NCI-H2029 (cell line): ENCODE measurements at places on chromosomes 12 and 14.

DNA sequence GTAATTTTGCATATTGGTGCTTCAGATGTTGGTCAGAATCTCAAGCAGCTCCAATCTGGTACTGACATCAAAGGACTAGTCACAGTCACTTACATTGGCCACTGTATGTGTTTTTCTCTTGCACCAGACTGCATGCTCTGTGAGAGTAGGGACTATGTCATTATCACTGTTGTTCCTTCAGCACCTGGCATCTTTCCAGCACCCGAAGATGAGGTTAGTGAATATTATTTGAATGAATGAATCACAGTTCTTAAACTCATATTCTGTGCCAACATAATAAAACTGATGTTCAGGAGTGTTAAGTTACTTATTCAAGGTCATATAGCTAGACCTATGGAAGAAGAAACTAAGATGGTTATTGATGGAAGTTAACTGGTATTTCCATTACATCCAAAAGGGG lies 204.5 kb upstream of the TBX3 start:
- peak; percentile 21 for DNase-seq

GRCh38 chr12:85725991-85726390 lies 110.2 kb downstream of the RASSF9 start:
- no peak for DNase-seq

DNA sequence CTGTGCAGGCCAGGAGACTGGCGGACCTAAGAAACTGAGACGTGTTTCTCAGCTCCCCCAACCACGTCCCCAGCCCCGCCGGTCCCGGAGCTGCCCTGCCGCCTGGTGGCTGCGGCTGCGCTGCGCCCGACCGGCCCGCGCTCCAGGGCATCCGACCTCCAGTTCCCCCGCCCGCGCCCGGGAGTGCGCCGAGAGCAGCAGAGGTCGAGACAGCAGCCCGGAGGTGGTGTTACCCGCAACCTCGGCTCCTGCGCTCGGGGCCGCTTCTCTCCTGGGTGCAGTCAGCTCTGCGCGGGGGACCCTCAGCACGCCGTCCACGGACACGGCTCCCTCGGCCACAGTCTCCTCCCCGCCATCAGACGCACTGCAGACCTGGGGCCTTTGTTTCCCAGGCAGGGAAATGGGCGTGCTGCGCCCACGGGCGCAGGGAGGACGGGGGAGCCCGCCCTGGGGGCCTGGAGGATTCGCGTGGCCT lies 21.6 kb upstream of the GPR132 start:
- DNase-seq, result no peak

GRCh38 chr14:67984274-67984673 lies 164.7 kb downstream of the RAD51B start:
- no peak for DNase-seq

GRCh38 chr12:71438670-71439361 lies 782 bp upstream of the LGR5 start:
- no peak for DNase-seq

- DNase-seq, result no peak
Measured at GRCh38 chr14:72986214-72986613, 40.7 kb downstream of the ZFYVE1 start.

DNA sequence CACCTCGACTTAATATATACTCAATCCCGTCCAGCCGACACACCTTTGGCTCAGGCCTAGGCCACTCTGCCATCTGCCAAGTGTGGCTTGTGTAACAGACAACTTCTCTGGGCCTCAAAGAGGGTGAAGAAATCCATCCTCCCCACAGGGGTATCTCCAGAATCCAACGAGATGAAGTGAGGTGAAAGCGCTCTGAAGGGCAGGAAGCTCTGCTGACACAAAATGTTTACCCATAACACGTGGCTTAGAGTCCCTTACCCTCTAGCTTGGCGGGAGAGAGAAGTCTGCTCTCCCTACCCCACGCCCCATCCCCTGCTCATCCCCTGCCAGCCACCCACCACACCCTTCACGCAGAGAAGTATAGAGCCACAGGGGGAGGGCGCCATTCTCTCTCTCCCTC lies 13.0 kb downstream of the ZBTB39 start:
- DNase-seq, result no peak

DNA sequence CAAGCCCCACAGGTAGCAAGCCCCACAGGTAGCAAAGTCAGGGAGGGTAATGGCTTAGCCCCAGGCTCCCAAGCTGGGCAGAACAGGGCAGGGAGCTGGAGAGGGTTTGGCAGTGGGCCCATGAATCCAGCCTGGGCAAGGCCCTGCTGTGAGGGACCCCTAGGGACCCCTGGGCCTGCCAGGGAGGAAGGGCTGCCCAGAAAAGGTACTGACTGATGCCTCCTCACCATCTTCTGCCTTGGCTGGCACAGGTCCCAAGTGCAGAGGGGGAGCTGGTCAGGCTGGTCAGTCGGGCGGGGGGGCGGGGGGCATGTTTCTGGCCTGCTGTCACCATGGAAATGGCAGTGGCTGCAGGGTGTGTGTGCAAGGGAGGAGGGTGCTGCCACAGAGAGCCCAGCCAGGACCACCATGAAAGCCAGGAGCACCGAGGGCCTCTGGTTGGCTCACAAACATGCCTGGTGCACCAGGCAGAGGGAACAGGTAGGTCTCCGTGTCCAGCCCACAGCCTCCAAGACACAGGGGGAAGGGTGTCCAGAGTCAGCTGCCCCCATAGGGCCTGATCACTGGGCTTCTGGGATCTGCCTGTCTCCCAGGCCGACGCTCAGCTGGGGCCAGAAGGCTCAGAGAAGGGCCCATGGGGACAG lies 1.5 kb upstream of the CRIP2 start:
- no peak for DNase-seq

- DNase-seq, result no peak
Measured at GRCh38 chr14:101103321-101103901, 199.9 kb upstream of the RTL1 start.

DNA sequence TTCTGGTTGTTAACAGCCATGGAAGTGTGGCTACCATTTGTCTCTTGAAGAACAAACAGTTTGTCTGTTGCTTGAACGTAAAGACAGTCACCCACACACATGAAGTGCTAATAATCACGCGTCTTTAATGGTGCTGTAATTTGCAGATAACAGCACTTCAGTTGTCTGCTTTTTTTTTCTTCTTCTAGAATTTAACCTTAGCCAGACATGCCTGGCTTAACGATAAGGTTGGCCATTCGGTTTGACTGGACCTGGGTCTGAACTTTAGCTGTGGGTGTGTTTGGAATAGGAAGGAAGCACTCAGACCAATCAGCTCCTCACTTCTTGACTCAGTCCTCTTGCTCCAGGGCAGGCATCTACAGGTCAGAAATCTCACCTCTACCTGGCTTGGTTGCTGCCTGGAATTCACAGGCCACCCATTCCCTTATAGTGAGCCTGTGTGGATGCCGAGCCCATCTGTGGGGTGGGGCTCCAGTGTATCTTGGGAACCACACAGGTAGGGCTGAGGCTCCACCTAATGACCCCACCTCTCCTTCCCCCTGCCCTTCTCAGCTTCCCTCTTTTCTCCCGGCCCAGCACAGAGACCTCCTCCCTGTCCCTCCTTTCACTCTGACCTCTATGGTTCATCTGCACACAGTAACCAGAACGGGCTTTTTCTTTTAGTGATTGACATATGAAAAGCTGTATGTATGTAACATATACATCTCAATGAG lies 246.4 kb upstream of the PWP1 start:
- DNase-seq, result no peak
